ENCODE measurements at places on chromosomes 1 and 21. TPM values are rescaled to one million over a fixed set of nuclear protein-coding genes. Genes with fewer than 3 reads are reported as not detected.

DNA sequence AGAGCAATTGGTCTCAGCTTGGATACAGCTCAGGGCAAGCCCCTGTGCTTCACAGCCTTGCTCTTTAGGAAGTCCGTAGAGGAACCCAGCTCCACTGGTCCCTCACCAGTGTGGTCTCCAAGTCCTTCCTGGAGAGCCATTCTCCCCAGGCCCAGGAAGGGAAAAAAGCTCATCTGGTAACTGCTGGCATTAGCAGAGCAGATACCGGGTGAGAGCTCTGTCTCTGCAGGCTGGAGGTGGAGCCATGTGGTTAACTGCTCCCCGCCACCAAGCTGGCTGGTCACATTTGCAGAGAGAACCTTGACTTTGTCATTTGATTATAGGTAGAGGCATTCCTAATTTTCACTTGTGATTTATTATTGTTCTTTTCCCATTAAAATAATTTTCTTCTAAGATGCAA, 169.6 kb downstream of the ROR1 start:
- no peaks in the 10 kb centered on the region for H3K4me1 ChIP-seq
- H3K27me3 ChIP-seq, result peaks cover 10% of the 10 kb centered on the region
- H3K36me3 ChIP-seq, result no peaks in the 10 kb centered on the region

Gene CFHR1
- not detected for total RNA-seq

DNA sequence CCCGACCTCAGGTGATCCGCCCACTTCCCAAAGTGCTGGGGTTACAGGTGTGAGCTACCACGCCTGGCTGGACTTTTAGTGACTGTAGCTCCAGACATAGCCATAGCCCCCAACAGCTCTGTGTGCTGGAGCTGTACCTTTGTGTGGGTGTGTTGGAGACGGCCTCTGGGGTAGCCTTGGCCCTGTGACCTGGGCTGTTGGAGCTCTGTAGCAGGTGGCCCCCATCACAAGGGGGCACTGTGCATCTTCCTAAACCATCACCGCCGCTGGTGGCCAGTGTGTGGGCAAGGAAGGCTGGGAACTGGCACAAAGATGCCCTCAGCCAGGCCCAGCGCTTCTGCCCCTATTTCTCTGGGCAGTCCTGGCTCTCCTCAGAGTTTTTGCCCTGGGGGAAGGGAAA, 38.4 kb upstream of the FOXO6 start:
- peaks cover 4% of the 10 kb centered on the region for H3K27me3 ChIP-seq
- H3K27ac ChIP-seq, result no peak overlapping the region
- H3K4me1 ChIP-seq, result no peaks in the 10 kb centered on the region
- no peaks in the 10 kb centered on the region for H3K36me3 ChIP-seq
- DNase-seq, result no peak
- no peak overlapping the region for H3K4me3 ChIP-seq

GRCh38 chr1:79117376-79117775, 110.8 kb upstream of the ADGRL4 start:
- H3K4me1 ChIP-seq, result no peaks in the 10 kb centered on the region
- no peak overlapping the region for H3K27ac ChIP-seq
- no peaks in the 10 kb centered on the region for H3K36me3 ChIP-seq
- H3K27me3 ChIP-seq, result no peaks in the 10 kb centered on the region

DNA sequence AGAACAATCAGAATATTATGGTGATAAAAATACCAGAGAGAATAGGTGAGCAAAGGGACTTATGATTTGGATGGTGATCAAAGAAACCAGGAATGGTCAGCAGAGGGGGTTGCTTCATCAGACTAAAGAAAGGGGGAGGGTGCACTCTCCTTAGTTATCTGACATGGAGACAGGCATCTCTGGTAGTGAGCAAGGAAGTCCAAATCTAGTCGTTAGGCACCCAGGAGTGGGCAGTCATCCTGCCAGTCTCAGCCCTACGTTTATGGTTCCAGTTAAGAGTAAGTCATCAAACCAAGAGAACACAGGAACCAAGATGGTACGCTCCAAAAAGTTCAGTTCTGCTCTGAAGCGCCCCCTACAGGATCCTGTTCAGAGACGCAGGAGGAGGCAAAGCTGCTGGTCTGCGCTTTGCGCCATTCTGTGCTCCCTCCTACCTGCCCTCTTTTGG, 28.6 kb downstream of the EBNA1BP2 start:
- H3K27ac ChIP-seq, result no peak overlapping the region
- H3K4me1 ChIP-seq, result no peaks in the 10 kb centered on the region
- H3K36me3 ChIP-seq, result no peaks in the 10 kb centered on the region

Gene HSD3B2
- total RNA-seq, result not detected

Gene OLIG2
- total RNA-seq, result not detected

GRCh38 chr1:248913933-248914332, 7.9 kb downstream of the PGBD2 start:
- H3K36me3 ChIP-seq, result peaks cover 40% of the 10 kb centered on the region
- DNase-seq, result no peak
- H3K4me1 ChIP-seq, result peaks cover 18% of the 10 kb centered on the region
- no peak overlapping the region for H3K27ac ChIP-seq
- no peaks in the 10 kb centered on the region for H3K27me3 ChIP-seq
- no peak overlapping the region for H3K4me3 ChIP-seq

DNA sequence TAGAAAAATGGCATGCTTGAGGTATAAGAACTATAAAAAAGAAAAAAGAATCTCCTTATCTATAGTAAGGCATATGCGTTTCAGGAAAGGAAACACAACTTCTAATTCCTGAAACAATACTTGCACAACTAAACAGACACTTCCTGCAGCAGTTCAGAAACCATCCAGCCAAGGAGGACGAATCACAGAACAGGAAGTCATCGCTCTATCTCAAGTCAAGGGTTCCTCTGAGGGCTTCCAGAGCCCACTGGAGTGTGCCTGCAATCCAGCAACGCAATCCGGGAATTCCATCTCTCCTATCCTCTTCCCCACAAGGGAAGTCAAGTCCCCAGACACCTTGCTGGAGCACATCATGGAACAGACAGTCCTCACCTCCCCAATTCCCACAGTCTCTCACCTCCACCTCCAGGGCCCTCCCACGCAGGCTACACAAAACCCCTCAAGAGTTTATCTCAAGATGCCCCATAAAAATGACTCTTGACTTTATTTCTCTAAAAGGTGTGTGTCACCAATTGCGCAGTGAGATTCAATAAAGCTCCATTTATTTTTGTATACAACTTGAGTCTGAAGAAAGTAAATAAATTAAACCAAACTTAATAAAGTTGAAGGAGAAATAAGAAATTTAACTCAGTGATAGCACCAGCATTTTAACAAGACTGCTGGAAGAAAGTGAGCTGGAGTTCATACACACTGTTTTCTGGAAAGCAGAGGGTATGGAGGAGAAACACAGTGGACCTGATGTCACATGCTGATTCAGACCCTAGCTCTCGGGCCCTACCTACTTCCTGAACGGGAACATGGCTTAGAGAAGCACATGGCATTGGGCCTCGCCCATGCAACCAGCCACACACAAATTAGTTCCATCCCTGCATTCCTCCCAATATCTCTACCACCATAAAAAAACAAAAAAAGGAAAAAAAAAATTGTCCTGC, 39.9 kb downstream of the SIPA1L2 start:
- no peaks in the 10 kb centered on the region for H3K27me3 ChIP-seq
- no peak overlapping the region for H3K4me3 ChIP-seq
- peaks cover 10% of the 10 kb centered on the region for H3K36me3 ChIP-seq
- no peak for DNase-seq
- peaks cover 19% of the 10 kb centered on the region for H3K4me1 ChIP-seq
- H3K27ac ChIP-seq, result no peak overlapping the region

Gene SLC44A5
- total RNA-seq, result not detected

DNA sequence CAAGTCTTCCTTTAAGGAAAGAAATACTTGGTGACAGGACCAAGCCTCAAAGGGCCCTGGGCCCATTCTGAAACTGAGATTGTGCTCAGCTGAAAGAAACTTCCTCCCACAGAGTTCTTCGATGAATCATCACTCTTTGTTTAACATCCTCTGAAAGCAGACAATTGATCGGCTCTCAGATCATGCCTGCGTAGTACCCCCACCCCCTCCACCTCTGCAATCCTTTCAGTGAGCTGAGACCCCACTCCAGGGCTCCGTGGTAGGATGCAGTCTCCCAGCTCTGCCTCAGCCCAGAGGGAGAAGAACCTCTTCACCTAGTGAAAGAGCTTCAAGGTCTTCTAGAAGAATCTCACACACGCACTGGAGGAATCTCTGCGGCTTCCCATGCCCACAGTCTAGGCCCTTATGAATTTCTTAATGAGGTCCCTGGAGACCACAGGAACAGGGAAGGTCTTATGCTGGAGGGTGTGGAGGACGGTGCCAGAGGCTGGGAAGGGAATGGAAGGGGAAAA, 104.9 kb upstream of the SOD1 start:
- no peak overlapping the region for H3K27ac ChIP-seq
- peaks cover 42% of the 10 kb centered on the region for H3K4me1 ChIP-seq
- peaks cover 60% of the 10 kb centered on the region for H3K27me3 ChIP-seq
- H3K4me3 ChIP-seq, result no peak overlapping the region

Measured in activated T-helper 2 cell treated with anti-CD3 and anti-CD28 coated beads, Interferon-gamma antibody, Interleukin-2, Interleukin-4, amounts not matched to agents 10 μg/mL and 5 μg/mL and 100 μg/mL, durations not matched to agents 14 hours and 24 hours and 36 hours (primary cell).